ENCODE measurements at places on chromosomes 2 and 18.

DNA sequence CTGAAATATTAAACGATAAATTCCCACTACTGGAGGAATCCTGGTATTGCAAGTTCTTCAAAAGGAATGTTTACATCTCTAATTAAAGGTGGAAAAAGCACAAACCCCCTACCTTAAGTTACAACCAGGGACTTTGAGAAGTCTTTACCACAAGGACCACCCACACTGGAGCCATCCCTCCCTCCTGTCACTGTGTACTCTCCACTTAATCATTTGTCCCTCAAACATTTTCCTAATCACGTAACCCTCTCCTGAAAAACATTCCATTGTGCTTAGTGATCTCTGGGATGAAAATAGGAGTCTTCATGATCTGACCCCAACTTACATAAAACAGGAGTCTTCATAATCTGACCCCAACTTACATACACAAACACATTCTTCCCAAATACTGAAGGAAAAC, 85.7 kb downstream of the SUCLG1 start:
- DNase-seq: no peak

- no peak for DNase-seq
Observed at GRCh38 chr2:86087936-86088850, 17.5 kb downstream of the POLR1A start.

- no peak for DNase-seq
Observed at GRCh38 chr2:23280401-23280800, 104.6 kb upstream of the KLHL29 start.

DNA sequence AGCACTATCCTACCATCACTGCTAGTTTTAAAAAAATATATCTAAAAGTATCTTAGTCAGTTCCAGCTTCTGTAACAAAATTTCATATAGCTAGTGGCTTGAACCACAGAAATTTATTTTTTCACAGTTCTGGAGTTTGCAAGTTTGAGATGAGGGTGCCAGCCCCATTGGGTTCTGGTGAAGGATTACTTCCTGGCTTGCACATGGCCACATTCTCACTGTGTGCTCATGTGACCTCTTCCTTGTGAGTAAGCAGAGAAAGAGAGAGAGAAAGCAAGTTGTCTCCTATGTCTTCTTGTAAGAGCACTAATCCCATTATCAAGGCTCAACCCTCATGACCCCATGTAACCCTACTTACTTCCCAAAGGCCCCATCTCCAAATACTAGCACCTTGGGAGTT, 158.9 kb downstream of the DOK6 start:
- no peak for DNase-seq

DNA sequence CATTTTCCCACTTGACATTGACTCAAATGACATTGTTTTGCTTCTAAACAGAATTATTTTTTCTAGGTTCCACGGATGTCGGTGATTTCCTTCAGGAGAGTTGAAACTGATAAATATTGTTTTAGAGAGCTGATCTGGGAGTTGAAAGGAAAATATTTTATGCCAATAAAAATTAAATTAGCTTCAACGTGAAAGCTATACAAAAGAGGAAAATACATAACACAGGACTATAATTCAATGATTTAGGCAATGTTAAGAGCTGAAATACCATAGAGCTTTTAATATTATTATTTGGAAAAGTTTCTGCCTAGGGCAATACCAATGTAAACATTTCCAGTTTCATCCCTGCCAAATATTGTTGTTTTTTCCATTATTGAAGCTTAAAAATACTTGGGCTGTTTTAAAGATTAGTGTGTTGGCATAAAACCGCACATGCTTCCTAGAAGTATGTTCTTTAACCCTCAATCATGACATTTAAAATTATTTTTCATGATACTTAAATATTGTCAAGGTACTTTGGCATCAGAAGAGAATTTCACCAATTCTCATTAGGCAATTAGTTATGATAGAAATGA, 18.6 kb upstream of the PDE1A start:
- DNase-seq: no peak

- no peak for DNase-seq
Observed at GRCh38 chr18:61169386-61169785, 163.8 kb upstream of the CDH20 start.

DNA sequence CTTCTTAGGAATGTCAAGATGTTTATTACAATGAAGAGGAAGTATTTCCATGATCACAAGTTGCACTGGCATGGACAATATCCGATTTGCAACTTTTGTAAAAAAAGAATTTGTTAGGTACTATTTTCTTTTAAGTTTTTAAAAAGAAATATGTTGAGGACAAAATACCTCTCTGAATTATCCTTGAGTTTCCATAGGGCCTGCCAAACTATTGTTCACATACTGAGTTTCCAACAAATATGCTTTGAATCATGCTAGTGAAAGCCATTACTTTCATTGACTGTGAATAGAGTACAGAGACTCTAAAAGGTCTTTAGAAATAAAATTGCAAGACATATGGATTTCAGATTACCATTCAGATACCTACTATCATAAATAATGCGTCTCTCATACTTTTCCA, 566.1 kb downstream of the TMEM182 start:
- no peak for DNase-seq

- DNase-seq: no peak
Observed at GRCh38 chr2:109173311-109174171, 44.5 kb downstream of the SH3RF3 start.

- no peak for DNase-seq
Observed at GRCh38 chr2:99404797-99405669, 67.8 kb downstream of the EIF5B start.

DNA sequence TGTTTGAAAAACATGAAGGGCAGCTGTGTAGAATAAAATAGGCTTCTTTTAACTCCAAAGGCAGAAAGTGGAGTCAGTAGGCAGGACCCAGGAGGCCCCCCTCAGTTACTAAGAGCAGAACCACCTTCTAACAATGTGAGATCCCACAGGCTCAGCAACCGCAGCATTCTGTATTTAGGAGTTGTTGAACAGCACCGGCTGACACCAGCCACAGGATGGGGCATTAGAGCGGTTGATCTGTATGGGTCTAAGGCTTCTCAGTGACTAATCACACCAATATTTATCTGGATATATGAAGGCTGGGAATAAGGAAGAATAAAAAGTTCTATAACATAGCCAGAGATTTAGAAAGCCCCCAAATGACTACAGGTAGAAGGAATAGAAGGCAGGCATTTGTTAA, 51.7 kb downstream of the MYO5B start:
- no peak for DNase-seq

DNA sequence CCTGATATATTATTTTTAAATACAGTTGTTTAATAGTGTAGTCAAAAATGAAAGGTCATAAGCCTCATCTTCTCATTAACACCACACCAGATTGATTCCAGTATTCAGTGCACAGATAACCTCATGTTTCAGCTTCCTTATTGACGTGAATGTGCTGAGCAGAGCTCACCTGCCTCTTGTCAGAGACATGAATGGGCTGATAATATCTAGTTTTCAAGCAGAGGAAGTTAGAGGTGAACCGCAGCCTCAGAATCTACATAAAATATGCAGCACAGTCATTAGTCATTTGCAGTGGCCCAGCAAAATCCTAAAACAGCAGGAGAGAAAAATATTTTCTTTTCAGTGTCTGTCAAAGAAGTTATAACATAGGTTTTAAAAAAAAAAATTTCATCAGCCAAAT, 216.2 kb downstream of the GBX2 start:
- DNase-seq: no peak

- peak; percentile 6 for DNase-seq
Observed at GRCh38 chr2:236503100-236503499, 66.5 kb upstream of the ACKR3 start.

DNA sequence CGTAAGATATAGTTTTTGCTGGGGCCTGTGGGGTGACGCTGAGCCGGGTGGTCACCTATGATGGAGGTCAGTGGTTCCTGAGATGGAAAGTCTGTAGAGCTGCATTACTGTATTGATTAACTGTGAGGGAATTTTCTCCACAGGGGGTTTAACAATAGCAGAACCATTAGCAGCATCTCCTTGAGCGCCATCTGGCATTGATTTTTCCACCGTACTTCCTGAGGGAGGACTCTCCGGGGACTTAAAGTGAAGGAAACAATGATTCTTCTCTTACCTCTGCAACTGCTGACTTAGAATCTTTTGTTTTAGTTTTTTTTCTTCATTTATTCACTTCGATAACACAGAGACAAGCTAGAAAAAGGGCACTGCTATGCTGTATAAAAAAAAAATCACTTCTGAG, 22.6 kb upstream of the RNF125 start:
- no peak for DNase-seq

DNA sequence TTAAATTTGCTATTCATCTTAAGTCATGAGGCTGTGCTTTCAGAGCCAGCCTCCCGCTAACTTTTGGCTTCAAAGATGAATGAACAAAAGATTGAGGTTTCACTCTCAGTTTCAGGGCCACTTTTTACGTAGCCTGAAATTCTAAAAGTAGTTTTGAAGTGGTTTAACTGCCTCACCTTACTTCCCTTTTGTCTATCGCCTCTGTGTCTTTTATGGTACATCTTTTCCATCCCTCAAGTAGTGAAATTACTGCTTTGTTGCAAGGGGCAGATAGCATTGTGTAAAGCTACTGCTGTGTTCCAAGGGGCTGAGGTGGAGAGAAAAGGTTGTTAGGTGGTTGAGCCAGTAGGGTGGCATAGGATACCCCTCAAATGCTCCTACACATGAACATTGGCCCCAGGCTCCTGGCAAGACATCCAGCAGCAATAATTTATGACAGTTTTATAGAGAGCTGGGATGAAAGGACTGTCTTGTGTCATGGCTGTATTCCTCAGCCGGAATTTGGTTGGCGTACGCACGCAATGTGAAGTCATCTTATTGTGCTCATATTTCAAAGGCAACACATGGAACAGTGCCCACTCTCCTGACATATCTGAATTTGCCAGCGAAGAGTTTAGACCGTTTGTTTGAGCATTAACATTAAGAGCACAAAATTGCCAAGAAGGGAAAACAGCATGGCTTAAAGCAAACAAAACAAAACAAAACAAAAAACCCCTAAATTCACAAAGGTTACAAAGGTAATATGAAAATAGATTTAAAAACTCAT, 32.2 kb downstream of the QPCT start:
- DNase-seq: peak; percentile 30

DNA sequence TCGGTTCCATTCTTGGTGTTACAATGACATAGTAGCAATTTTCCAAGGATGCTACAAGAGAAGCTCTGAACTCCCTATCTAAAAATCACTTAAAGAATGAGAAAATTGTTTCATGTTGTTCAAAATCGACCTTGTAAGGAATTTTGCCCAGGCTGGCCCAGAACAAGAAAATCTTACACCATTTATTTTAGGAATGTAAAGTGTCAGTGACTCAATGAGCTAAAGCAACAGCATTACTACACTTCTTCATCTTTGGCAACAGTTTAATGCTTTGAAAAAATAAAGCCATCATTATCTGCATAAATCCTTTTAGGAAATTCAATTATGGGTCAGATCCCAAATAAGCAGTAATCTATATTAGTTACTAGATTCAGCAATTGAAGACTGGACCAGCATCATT, 38.6 kb downstream of the SLC25A12 start:
- DNase-seq: no peak

GRCh38 chr2:74730530-74730929, 76.5 kb downstream of the SEMA4F start:
- no peak for DNase-seq

- DNase-seq: no peak
Observed at GRCh38 chr2:178202927-178203326, 8.6 kb downstream of the OSBPL6 start.

DNA sequence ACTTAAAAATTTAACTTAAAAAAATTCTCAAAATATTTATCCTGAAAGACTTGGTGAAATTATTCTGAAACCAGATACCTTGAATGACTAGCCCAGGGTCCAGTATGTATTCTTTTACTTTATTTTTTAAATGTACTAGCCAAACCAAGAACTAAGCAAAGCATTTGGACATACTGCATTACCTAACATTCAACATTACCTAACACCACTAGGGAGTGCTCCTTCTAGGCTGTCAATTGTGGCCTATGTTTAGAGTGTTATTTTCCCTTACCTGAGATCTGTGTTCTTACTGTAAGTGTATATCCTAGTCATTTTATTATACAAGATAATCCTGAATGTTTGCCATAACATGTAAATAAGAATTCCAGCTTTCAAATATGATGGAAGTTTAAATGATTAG, 496.6 kb downstream of the PTPRM start:
- DNase-seq: no peak

- DNase-seq: no peak
Observed at GRCh38 chr2:231238689-231239088, 40.3 kb downstream of the ARMC9 start.

DNA sequence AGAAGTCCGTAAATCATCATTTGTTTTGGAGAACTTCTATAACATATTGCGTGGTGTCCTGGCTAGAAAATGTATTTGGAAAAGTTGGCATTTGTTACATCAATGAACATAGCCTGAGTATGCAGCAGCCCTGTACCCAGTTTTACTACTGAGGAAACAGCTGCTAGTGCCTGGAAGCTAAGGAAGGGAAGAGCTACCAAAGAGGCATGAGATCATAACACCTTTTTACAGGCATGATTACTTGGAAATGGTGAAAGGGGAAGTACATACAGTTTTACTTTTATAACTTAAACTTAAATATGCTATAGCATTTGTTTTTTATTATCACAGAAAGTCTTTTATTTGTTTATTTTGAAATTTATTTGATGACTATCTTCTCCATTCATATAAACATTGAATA, 128.4 kb upstream of the MC4R start:
- DNase-seq: no peak

DNA sequence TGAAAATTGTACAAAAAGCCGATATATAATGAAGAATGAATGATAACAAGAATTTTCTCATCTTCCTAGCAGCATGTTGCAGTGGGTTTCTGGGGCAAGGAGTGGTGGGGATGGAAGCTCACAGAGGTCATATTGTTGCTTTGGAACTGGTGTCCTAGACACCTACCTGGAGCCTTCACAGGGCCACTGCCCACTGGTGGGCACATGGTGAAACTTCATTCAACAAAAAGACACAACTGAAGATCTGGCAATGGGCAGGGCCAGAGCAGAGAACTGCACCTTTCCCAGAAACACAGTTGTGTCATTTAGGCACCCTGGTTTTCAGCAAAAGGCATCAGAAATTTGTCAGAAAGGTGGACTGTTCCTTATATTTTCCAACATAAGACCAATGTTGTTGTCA, 115.3 kb downstream of the FHOD3 start:
- peak; percentile 24 for DNase-seq

DNA sequence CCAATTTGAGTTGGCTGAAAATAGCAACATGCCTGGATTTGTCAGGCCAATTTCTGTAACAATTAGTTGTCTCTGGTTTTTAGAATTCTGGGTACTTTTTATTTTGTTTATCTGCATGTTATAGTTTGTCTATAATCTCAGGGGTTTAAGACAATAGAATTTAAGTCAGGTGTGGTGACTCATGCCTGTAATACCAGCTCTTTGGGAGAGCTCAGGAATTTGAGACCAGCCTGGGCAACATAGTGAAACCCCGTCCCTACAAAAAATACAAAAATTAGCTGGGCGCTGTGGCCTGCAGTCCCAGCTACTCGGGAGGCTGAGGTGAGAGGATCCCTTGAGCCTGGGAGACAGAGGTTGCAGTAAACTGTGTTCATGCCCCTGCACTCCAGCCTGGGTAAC, 114.4 kb upstream of the GLS start:
- DNase-seq: no peak

- no peak for DNase-seq
Observed at GRCh38 chr18:56576826-56577573, 61.4 kb downstream of the TXNL1 start.
